Naive thymus-derived CD4-positive, alpha-beta T cell (primary cell): ENCODE measurements at places on chromosomes 7 and 10. TPM values are rescaled to one million over a fixed set of nuclear protein-coding genes. Genes with fewer than 3 reads are reported as not detected.
A peak's percentile ranks its signal among the peaks of the same experiment; 100 is the strongest.

- no peaks in the 10 kb centered on the region for H3K36me3 ChIP-seq
- DNase-seq, result no peak
- no peak overlapping the region for H3K4me3 ChIP-seq
- no peaks in the 10 kb centered on the region for H3K4me1 ChIP-seq
- H3K27me3 ChIP-seq, result no peaks in the 10 kb centered on the region
Observed at GRCh38 chr7:39880556-39880955, 69.5 kb upstream of the CDK13 start.

DNA sequence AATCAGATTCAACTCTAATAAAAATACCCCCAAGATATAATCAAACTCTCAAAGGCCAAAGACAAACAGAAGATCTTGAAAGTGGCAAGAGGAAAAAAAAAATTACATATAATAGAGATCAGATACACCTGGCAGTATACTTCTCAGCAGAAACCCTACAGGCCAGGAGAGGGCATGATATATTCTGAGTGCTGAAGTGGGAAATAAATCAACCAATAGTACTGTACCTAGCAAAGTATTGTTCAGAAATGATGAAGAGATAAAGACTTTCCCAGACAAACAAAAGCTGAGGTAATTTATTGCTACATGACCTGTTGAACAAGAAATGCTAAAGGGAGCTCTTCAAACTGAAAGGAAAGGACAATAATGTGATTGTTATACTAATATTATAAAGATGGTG lies 291.9 kb downstream of the SH2D4B start:
- no peaks in the 10 kb centered on the region for H3K36me3 ChIP-seq
- no peak for DNase-seq
- H3K27ac ChIP-seq, result no peak overlapping the region

GRCh38 chr7:85535974-85536729 lies 349.3 kb upstream of the SEMA3D start:
- no peaks in the 10 kb centered on the region for H3K4me1 ChIP-seq
- H3K27me3 ChIP-seq, result no peaks in the 10 kb centered on the region
- DNase-seq, result no peak
- H3K27ac ChIP-seq, result no peak overlapping the region
- H3K4me3 ChIP-seq, result no peak overlapping the region
- H3K36me3 ChIP-seq, result no peaks in the 10 kb centered on the region

DNA sequence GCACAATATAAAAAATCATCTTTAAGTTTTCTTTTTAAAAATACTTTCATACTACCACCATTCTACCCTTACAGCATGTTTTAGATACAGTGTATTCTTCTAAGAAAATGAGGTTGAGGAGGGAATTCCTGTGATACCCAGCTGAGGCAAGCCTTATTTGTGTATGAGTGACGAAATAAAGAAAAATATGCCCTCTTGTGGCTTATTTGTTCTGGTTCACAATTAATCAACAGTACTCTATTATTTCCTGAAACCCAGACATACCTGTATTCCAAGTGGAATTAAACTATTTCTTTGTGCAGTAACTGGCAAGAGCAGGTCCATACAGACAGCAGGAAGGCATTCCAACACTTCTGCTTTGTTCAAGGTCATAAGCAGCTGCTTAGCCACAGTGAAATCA lies 4.5 kb upstream of the SEMA3D start:
- no peak for DNase-seq
- H3K36me3 ChIP-seq, result no peaks in the 10 kb centered on the region
- no peak overlapping the region for H3K27ac ChIP-seq
- H3K27me3 ChIP-seq, result no peaks in the 10 kb centered on the region
- no peak overlapping the region for H3K4me3 ChIP-seq

GRCh38 chr10:132613566-132614348 lies 76.2 kb downstream of the INPP5A start:
- no peak for DNase-seq
- no peak overlapping the region for H3K27ac ChIP-seq

DNA sequence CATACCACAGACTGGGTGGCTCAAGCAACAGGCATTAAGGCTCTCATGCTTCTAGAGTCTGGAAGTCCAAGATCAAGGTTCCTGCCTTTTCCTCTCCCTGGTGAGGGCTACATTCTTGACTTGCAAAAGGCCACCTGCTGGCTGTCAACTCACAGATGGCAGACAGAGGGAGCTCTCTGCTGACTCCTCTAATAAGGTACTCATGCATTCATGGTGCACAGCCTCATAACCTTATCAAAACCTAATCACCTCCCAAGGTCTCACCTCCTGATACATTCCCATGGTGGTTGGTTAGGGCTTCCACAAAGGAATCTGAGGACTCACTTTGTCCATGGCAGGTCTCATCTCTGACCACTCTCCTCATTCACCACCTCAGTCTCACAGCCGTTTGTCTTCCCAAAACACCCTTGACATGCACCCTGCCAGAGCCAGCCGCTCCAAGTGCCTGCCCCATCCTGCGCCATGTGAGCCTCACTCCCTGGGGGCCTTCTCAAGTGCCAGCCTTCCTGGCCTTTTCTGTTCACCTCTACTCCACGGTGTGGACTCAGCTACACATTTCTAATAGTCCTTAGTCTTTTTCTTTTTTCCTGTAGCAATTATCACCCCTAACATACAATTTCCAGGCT lies 400.3 kb upstream of the ADARB2 start:
- no peaks in the 10 kb centered on the region for H3K4me1 ChIP-seq
- no peak overlapping the region for H3K4me3 ChIP-seq
- DNase-seq, result peak; percentile 17
- H3K36me3 ChIP-seq, result no peaks in the 10 kb centered on the region

- DNase-seq, result no peak
- H3K4me3 ChIP-seq, result no peak overlapping the region
- no peak overlapping the region for H3K27ac ChIP-seq
- H3K4me1 ChIP-seq, result no peaks in the 10 kb centered on the region
Observed at GRCh38 chr10:71045936-71046335, 157.6 kb upstream of the PCBD1 start.

- no peak overlapping the region for H3K4me3 ChIP-seq
- H3K27me3 ChIP-seq, result no peaks in the 10 kb centered on the region
- peaks cover 9% of the 10 kb centered on the region for H3K4me1 ChIP-seq
- H3K27ac ChIP-seq, result no peak overlapping the region
- DNase-seq, result no peak
Observed at GRCh38 chr10:50510517-50511473, 113.0 kb downstream of the SGMS1 start.

DNA sequence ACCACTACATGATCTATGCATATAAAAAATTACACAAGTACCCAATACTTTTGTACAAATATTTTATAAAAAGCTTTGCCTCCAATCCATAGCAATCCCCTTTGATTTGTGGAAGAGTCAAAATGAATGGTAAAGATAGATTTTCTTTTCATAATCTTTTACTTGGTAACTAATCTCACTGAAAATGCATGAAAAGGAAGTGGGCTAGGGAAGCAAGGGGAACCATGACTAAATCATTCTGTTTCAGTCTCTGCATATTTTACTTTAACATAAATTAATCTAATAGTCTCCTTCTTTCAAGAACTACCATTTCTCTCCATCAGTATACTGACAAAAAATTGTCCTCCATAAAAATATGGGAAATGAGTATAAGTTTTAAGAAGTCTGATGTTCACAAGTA lies 96.9 kb downstream of the TES start:
- no peaks in the 10 kb centered on the region for H3K4me1 ChIP-seq
- H3K36me3 ChIP-seq, result no peaks in the 10 kb centered on the region
- H3K4me3 ChIP-seq, result no peak overlapping the region
- no peaks in the 10 kb centered on the region for H3K27me3 ChIP-seq
- H3K27ac ChIP-seq, result no peak overlapping the region

GRCh38 chr10:98463976-98464754 lies 17.4 kb upstream of the HPS1 start:
- no peaks in the 10 kb centered on the region for H3K27me3 ChIP-seq
- no peak for DNase-seq
- no peak overlapping the region for H3K27ac ChIP-seq
- H3K36me3 ChIP-seq, result no peaks in the 10 kb centered on the region

GRCh38 chr7:100832281-100832633 lies 4.9 kb upstream of the EPHB4 start:
- no peak for DNase-seq
- H3K27ac ChIP-seq, result no peak overlapping the region
- no peak overlapping the region for H3K4me3 ChIP-seq
- H3K4me1 ChIP-seq, result peaks cover 3% of the 10 kb centered on the region

- peaks cover 16% of the 10 kb centered on the region for H3K36me3 ChIP-seq
- no peak for DNase-seq
- H3K27ac ChIP-seq, result no peak overlapping the region
- H3K4me3 ChIP-seq, result no peak overlapping the region
- no peaks in the 10 kb centered on the region for H3K4me1 ChIP-seq
Observed at GRCh38 chr7:149610441-149611011, 112.9 kb upstream of the ZNF746 start.

AKR1C8 gene
- total RNA-seq, result 3.1 TPM

TSPAN13 gene
- total RNA-seq, result 0.18 and 0.31 TPM in 2 replicates
